ENCODE measurements at places on chromosomes 2 and 18. TPM values are rescaled to one million over a fixed set of nuclear protein-coding genes. Genes with fewer than 3 reads are reported as not detected.

- no peak for DNase-seq
Measured at GRCh38 chr2:126810001-126810400, 88.7 kb upstream of the TEX51 start.

DNA sequence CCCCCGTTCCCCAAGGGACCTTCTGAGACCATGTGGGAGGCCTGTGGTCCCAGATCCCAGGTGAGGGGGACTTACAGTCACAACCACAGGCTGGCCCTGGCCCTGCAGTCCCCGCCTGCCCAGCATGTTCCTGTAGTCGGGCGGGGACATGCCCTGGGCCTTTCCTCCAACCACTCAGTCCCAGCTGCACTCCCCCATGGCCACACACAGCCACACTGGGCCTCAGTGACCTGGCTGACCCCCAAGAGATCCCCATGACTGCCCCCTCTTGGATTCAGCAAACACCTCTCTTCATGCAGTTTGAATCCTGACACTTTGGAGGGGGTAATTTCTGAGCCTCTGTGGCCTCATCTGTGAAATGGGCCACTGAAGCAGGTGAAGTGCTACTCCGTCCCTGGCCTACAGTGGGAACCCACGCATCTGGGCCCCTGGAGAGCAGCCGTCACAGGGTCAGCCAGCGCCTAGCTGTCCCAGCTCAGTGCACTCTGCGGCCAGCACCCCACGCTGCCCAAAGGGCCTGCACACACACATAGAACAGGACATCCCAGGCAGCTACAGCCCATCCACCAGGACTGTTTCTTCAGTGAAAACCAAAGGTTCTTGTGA lies 12.7 kb upstream of the ARHGEF4 start:
- DNase-seq = no peak

Gene IL1RL1
- total RNA-seq = 3.4 TPM

DNA sequence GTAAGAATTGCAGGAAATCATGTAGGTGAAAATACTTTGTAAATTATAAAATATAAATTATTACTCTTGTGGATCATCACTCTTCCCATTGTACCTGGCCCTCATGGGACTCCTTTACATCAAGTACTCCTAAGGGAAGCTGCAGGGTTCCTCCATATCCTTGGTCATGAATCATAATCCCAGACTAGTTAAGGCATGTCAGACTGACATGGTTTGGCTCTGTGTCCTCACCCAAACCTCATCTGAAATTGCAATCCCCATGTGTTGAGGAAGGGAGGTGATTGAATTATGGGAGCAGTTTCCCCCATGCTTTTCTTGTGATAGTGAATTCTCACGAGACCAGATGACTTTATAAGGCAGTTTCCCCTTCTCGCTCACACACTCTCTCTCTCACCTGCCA lies 77.1 kb downstream of the CMPK2 start:
- no peak for DNase-seq

DNA sequence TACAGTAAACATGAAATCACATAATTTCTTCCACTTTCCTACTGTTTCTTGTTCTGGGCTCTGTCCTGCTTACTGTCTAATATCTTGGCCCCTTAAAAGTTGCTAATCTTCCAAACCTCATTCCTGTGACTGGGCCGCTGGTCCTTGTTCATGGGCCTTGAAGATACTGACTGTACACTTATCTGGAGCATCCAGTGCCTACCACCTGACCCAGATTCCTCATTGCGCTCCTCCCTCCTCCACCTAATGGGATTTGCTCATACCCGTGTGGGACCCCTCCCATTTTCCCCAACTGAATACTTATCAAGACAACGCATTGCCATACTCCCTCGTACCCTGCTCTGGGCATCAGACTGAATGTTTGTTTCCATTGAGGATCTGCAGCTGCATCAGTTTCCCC lies 6.1 kb upstream of the IL37 start:
- DNase-seq = no peak

DNA sequence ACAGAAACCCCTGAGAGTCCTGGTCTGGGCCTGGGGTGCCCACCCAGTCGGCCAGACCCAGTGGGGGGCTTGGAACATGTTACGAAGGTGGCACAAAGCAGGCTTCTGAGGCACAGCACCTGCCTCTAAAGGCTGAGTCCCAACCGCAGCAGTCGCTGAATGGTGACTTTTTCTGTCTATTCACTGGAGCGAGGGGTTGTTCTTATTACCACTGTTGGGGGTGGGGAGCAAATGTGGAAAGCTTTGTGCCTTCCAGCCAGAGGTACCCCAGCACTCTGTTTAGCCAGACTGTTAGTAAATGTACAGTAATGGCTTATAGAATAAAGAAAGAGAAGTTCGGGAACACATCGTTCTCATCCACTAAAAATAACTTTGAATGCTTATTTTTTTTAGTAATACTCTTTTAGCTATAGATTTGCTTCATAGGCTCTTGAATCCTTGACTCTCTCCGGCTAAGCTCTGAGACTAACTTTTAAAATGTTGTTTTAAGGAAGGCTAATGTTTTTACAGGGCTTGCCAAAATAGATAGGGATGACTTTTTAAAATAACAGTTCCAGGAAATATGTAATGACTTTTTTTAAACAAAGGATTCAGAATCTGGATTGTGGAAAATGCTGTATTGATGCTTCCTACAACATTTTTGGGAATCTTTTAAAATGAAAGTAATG lies 23.4 kb upstream of the PTPN2 start:
- no peak for DNase-seq

Gene NYAP2
- total RNA-seq = not detected

- DNase-seq = peak; percentile 78
Measured at GRCh38 chr2:23404426-23404825, 19.4 kb downstream of the KLHL29 start.

Gene CAMKMT
- 9.3 TPM for total RNA-seq

Gene TEX44
- total RNA-seq = not detected

GRCh38 chr2:64141674-64142405 lies 2.4 kb downstream of the PELI1 start:
- DNase-seq = no peak

GRCh38 chr2:112001136-112001715 lies 53.8 kb upstream of the TMEM87B start:
- no peak for DNase-seq

GRCh38 chr2:169237286-169237685 lies 125.0 kb downstream of the LRP2 start:
- no peak for DNase-seq

DNA sequence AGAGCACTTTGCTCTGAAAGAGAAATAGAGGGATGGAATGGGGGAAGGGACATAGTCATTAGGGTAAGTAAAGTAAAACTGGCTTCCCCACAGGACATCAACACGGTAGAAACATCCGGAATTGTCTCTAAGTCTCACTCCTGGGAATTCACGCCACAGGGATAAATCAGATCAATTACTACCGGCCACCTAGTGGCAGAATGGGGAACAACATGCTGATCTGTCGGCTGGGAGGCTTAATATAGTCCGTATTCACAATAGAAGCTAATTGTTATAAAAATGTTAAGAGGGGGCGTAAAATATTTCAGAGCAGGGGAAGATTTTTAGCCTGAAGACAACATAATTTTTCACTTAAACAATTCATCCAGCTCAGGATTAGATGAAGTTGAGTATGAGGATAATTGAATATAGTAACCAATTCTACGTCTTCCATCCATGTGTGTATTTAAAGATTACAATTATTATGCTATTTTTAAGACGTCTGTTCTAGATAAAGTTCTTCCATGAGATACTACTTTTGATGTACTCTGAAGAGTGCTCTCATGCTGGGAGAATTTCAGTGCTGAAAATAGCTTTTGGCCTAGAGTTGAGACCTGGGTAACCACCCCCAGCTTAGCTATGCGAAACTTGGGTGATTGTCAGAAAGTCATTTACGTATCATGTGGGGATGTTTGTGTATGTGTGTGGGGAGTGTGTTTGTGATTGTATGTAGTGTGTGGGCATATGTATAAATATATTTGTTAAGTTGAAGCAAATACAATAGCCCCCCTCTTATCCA lies 65.7 kb downstream of the LRRTM1 start:
- DNase-seq = peak; percentile 56

GRCh38 chr2:19538411-19538963 lies 180.1 kb upstream of the OSR1 start:
- DNase-seq = peak; percentile 78

- DNase-seq = no peak
Measured at GRCh38 chr18:5422626-5423025, 121.2 kb downstream of the EPB41L3 start.

DNA sequence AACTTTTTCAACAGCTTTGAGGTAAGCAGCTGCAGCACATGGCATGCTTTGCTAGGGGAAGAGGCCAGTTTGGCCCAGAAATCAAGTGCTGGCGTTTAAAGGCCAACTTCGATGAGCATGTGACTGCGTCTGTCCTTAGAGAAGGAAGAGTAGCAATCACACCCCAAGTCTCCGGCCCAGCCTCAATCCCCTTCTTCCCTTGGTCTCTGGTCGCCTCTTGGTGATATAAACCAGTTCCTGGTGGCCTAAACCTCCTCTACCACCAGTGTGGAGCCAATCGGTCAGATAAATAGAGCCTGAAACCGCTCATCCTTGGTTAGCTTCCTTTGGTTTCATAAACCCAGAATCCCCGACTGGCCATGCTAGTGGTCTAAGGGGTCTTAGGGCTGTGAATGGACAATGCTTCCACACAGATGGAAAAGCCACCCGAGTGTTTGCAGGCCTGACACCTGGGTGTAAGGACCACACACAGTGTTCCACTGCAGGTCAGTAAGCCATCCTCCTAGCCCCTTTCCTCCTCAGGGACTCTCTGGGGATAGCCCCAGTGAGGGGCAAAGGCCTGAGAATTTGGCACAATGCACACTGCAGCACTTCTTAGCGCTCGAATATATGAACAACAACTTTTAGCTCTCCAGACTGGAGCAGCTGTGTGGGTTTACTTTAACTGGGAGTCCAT lies 23.0 kb upstream of the COX7A2L start:
- DNase-seq = no peak

Gene BCL11A
- 28.9 TPM for total RNA-seq

Gene TRIM54
- not detected for total RNA-seq

Gene CEP192
- 24.7 TPM for total RNA-seq

- no peak for DNase-seq
Measured at GRCh38 chr2:189127756-189128155, 51.8 kb downstream of the COL5A2 start.

DNA sequence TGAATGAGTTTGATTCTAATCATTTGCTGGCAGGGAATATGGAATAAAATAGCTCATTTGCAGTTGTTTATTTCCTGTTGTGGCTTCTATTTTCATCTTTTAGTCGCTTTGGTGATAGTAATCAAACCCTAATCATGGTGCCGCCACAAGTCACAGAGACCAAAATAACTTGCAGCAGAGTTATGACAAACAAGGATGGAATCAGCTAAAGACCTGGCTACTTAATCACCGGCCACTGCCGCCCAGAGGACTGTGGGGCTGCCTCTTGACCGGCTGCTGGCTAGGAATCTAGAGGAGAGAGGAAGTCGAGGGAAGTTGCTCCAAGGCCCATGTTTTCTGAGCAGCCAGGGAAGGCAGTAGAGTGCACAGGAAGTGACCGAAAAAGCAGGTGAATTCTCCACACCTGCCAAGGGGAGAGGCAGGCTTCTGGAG lies 5.1 kb upstream of the SMAD7 start:
- DNase-seq = no peak

GRCh38 chr2:124810132-124810531 lies 785.0 kb downstream of the CNTNAP5 start:
- DNase-seq = peak; percentile 28

DNA sequence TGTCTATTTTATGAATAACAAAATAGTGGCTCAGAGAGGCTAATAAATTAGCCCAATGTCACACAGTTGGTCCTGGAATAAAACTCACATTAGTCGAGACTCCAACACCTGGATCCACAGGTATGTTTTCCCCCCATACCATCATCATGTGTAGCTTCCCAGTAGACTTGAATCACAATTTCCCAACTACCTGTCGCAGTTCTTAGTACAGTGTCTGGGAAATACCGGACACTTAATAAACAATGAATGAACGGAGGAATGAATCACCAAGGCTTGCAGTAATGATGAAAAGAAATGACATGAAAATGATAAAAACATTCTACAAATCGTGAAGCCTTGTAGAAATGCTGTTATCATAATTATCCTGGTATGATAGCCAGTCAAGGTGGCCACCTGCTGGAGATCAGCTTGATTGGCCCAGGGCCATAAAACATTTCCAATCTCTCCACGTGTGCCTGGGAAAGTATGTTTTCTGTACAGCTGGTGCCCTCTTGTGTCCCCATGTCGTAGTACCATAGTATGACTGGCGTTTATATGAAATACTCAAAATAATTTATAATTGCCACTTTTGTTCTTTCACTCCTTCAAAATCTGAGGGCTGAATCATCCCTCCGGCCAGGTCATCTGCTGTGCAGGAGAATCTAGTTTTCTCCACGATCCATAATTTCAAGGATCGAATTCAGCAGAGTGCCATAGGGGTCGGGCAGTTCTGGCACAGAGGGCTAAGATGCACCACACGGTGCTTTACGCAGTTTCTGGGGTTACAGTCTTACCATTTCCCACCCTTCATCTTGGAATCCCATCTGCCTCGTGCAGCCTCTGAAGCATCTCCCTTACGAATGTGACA lies 95.4 kb downstream of the LAMA1 start:
- peak; percentile 67 for DNase-seq

Gene ANO7
- total RNA-seq = 75.4 TPM

Gene NEURL3
- 0.58 TPM for total RNA-seq

DNA sequence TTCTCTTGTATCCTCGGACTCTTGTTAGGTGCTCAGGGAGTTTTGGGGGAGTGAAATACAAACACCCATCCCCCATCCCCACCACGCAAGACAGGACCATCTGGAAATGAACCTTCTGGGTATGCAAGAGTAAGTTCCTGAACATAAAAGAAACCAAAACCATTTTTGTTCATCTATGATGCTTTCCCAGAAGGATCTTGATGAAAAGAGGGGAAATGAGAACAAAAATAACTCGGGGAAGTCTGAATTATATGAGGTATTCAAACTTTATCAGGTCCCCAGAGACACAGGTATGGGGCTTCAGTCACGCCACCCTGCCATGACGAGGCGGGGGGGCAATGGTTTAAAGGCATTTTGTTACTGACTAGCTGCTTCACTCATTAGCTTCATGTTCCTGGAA lies 68.6 kb upstream of the DNMT3A start:
- DNase-seq = no peak

DNA sequence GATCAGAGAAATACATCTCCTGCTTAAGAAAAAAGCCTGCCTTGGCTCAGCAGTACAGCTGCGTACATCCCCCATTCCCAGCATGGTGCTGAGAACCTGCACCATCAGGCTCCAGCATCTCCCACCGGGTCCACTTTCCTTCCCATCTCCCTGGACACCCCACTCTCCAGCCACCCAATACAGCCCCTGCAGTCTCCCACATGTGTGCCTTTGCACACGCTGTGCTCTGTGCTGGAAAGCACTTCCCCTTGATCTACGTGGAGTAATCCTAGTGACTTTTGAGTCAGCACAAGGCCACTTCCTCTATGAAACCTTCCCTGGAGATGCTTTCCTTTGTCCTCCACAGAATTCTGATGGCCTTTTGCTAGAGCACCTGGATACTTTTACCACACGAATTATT lies 17.0 kb downstream of the STAT1 start:
- DNase-seq = no peak

DNA sequence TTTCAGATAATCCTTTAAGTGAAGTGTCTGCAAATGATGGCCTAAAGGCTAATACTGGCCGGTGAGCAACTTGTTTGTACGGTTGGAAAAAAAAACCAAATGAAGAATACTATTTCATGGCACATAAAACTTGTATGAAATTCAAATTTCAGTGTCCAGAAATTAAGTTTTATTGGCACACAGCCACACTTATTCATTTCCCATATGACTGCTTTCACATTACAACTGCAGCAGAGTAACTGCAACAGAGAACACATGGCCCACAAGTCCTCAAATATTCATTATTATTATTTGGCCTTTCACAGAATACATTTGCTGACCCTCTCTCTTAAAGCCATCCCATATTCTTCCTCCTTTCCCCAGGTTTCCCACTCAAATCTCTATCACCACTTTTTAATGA lies 1268.6 kb downstream of the LRP1B start:
- no peak for DNase-seq

All from left colon (tissue), 2 donors.